NCI-H526 (cell line): ENCODE measurements at places on chromosomes 5 and 9.

DNA sequence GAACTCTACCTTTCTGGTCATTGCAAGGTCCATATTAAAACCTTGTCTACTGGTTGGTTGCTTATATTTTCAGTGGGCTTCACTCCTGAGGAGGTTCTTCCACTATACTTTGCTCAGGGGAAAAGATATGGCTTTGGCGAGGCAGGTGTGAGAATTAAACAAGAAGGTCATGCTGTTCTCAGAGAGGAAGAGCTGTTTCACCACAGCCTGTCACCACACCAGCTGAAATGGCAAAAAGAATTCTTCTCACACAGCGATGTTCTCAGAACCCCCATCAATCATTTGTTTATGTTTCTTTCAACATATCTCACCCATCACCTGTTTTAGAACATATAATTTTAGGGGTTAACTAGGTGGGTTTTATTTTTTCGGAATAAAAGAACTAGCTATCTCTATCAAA lies 38.6 kb downstream of the CAPSL start:
- no peak for DNase-seq

GRCh38 chr5:36685631-36686288 lies 79.4 kb downstream of the SLC1A3 start:
- DNase-seq: no peak

- DNase-seq: no peak
Measured at GRCh38 chr5:98905857-98906688, 22.7 kb downstream of the CHD1 start.

DNA sequence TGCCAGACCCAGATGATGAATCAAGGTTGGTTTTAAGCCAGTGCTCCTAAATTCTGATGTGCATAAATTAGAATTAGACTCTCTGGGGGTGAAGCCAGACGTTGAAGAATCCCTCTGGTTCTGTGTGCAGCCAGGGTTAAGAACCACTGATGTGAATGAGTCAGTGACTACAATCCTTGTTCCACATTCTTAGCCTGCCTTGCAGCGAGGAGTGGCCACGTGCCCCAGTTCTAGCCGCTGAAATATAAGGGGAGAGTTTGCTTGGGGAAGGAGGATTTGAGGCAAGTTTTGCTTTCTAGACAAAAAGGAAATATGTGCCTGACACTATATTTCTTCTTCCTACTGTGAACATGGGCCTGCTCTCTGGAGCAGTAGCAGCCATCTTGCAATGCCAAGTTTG lies 34.2 kb upstream of the MSH3 start:
- DNase-seq: no peak
